IgD-negative memory B cell (primary cell): ENCODE measurements at places on chromosomes 13 and 19. TPM values are rescaled to one million over a fixed set of nuclear protein-coding genes. Genes with fewer than 3 reads are reported as not detected.

The PSG2 gene
- not detected for polyA plus RNA-seq

The CYP4F22 gene
- not detected for polyA plus RNA-seq

The ZNF730 gene
- polyA plus RNA-seq, result 0.83 TPM

The GPR12 gene
- polyA plus RNA-seq, result not detected

The BSPH1 gene
- not detected for polyA plus RNA-seq

The HIPK4 gene
- 0.11 TPM for polyA plus RNA-seq

The TSKS gene
- 0.15 TPM for polyA plus RNA-seq

The ARL11 gene
- polyA plus RNA-seq, result 7.7 TPM

The MEIOSIN gene
- not detected for polyA plus RNA-seq

The ZNF320 gene
- 4.7 TPM for polyA plus RNA-seq

The RASGRP4 gene
- 0.25 TPM for polyA plus RNA-seq

The ZNF567 gene
- polyA plus RNA-seq, result 9.4 TPM

The POU4F1 gene
- polyA plus RNA-seq, result not detected

The ZNF135 gene
- polyA plus RNA-seq, result 1.0 TPM

The ZNF285 gene
- 2.1 TPM for polyA plus RNA-seq

The NUMBL gene
- 4.0 TPM for polyA plus RNA-seq

The PABPC3 gene
- polyA plus RNA-seq, result 0.10 TPM

The RDH8 gene
- polyA plus RNA-seq, result not detected

The SKA3 gene
- polyA plus RNA-seq, result 0.43 TPM

The USHBP1 gene
- not detected for polyA plus RNA-seq

The AP1M2 gene
- not detected for polyA plus RNA-seq

The LILRB3 gene
- 0.16 TPM for polyA plus RNA-seq

The VSIG10L gene
- polyA plus RNA-seq, result 1.5 TPM

The RCBTB1 gene
- 8.5 TPM for polyA plus RNA-seq

The NDUFS7 gene
- polyA plus RNA-seq, result 233 TPM

The SYDE1 gene
- not detected for polyA plus RNA-seq

The KLK1 gene
- 15.5 TPM for polyA plus RNA-seq

The CYP2A7 gene
- not detected for polyA plus RNA-seq

The ZNF625 gene
- polyA plus RNA-seq, result 1.1 TPM

The SHD gene
- polyA plus RNA-seq, result not detected

The BRME1 gene
- polyA plus RNA-seq, result not detected

The SARS2 gene
- 21.7 TPM for polyA plus RNA-seq

The KCTD4 gene
- polyA plus RNA-seq, result not detected

The PGLYRP1 gene
- polyA plus RNA-seq, result not detected

The ANKLE1 gene
- polyA plus RNA-seq, result 6.1 TPM

The LAIR1 gene
- 59.1 TPM for polyA plus RNA-seq

The DACT3 gene
- polyA plus RNA-seq, result not detected

The SH2D3A gene
- 32.7 TPM for polyA plus RNA-seq

The FLT1 gene
- 0.26 TPM for polyA plus RNA-seq

The MUC16 gene
- not detected for polyA plus RNA-seq

The IGFL2 gene
- polyA plus RNA-seq, result not detected

The PRR36 gene
- polyA plus RNA-seq, result not detected

The SYCN gene
- not detected for polyA plus RNA-seq

The TFDP1 gene
- 66.9 TPM for polyA plus RNA-seq

The RPS16 gene
- 2,255 TPM for polyA plus RNA-seq

The EXOC3L2 gene
- polyA plus RNA-seq, result not detected

The ATXN8OS gene
- not detected for polyA plus RNA-seq

The SYT5 gene
- polyA plus RNA-seq, result 0.43 TPM

The FPR1 gene
- polyA plus RNA-seq, result 1.5 TPM
